Common myeloid progenitor, CD34-positive (primary cell): ENCODE measurements at places on chromosomes 7 and 10.

DNA sequence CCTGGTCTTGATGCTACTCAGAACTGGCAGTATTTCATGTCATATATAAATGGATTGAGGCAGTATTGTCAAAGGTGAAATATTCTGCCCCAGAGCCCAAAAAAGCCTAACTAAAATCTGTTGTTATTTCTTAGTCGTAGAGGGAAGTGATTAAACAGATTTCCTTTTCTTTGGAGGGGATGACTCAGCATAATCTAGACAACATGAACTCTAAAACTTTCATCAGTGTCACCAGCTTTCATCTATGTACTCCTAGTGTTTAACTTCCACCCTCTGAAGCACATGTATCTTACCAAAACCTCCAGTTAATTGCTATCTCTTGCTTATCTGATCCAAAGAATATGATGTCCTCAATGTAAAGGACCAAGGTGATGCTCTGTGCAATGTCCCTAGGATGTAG lies 97.1 kb upstream of the ARID5B start:
- peak; percentile 62 for DNase-seq

DNA sequence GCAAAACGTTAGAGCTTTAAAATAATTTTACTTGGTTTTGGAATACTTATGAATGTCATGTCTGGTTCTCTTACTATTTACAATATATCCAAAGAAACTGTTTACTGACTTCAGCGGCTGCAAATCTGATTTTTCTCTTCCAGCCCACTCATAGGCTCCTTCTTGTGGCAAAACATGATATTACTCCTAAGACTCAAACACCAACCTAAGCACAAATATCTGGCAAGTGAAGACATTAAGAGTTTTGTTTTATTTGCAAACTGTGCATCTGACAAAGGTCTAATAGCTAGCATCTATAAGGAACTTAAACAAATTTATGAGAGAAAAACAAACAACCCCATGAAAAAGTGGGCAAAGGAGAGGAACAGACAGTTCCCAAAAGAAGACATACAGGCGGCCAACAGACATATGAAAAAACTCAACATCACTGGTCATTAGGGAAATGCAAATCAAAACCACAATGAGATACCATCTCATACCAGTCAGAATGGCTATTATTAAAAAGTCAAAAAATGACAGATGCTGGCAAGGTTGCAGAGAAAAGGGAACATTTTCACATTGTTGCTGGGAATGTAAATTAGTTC lies 20.3 kb upstream of the GJC3 start:
- peak; percentile 59 for DNase-seq

DNA sequence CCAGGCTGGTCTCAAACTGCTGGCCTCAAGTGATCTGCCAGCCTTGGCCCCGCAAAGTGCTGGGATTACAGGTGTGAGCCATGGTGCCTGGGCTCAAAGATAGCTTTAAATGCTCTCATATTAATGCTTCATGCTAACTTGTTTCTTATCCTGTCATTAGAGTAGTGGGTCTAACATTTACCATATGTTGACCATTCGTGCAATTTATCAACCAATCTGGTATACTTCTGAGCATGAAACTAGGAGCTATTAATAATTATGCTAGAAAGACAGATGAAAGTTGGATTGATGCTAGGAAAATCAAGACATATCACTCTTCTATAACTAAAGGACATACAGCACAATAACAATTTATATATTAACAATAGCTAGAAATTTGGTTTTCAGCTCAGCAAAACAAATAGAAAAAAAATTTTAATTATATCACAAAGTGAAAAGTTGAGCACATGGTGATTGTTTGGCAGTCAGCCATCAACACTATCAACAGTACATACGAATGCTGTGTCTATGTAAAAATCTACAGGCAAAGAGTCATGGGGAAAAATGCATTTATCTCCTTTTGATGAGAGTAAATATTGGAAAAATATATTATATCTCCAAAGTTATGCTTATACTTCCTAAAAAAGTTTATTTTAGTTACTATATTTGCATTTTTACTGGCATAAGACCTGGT lies 112.1 kb upstream of the ABCB5 start:
- DNase-seq, result peak; percentile 41

DNA sequence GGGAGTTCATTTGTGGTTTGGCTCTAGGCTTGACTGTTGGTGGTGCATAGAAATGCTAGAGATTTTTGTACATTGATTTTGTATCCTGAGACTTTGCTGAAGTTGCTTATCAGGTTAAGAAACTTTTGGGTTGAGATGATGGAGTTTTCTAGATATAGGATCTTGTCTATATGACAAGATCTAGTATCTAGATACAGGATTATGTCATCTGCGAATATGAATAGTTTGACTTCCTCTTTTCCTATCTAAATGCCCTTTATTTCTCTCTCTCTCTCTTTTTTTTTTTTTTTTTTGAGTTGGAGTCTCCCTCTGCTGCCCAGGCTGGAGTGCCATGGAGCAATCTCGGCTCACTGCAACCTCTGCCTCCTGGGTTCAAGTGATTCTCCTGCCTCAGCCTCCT lies 62.9 kb downstream of the MGAM2 start:
- DNase-seq, result no peak

DNA sequence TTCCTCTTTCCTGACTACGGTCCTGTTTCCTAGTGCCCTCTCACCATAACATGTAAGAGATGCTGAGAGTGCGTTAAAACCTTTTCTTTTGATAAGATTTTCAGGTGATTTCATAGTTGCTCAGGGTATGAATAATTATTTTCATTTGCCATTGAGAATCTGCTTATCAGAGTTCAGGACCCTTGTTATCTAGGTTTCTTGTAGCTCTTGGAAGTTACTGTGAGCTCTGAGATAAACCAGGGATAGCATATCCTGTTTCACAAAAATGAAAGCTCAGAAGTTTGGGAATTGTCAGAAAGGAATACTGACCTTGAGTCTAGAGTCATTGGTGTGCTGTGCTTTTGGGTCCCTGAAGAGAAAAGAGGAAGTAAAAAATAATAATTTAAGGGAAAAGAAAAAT lies 76.8 kb upstream of the PRKG1 start:
- DNase-seq, result no peak

DNA sequence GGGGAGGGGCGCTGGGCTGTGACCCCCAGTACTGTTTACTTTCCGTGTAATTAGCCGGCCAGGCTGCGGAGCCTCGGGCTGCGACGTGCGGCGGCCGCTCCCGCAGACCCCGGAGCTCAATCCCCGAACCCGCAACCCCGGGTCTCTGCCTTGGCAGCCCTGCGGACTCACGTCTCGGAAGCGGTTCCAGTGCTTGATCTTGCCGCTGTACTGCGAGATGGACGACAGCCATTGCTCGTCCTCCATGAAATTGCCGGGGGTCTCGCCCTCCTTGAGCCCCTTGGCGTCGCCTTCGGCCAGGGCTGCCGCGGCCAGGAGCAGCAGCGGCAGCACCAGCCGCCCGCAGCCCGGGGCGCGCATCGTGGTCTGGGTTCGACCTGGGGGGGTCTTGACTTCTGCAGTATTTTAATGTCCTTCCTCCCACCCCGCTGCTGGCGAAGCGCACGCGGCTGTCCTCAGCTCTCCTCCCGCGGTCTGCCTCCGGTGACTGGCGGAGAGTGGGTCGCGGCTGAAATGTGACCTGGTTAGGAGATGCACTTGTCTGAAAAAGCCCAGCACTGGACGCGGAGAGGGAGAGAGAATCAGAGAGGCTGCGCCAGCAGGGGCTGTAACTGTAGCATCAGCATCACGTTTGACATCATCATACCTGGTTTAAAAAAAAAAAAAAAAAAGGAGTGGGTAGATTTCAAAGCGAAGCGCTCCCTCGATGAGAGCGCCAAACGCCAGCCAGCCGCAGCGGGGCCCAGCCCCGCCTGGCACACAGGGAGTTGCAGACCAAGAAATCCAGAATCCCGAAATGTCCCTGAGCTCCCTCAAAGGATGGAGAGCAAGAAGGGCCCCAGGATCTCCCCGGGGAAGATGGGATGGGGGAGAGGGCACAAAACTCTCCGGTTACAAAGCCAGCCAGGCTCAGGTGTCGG lies at the start of gene SPOCK2:
TSS of gene SPOCK2 (minus strand) at position 583 of the 920 bp plus-strand sequence. CDS start at position 360, 223 bp downstream.
- no peak for DNase-seq

GRCh38 chr7:99359465-99360154 lies 14.9 kb upstream of the ARPC1B start:
- no peak for DNase-seq

DNA sequence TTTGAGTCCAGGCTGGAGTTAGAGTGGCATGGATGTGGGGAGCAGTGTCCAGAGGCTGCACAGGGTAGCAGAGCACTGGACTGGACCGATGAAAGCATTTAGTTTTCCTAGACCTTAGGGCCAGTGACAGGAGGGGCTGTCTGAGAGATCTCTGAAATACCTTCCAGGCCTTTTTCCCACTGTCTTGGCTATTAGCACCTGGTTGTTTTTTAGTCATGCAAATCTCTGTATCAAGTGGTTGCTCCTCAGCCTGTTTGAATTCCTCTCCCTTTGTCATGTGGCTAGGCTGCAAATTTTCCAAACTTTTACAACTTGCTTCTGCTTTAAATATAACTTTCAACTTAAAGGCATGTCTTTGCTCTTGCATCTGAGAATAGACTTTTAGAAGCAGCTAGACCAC lies 504.3 kb upstream of the VSTM2A start:
- DNase-seq, result no peak

GRCh38 chr7:157814931-157815705 lies 478.3 kb downstream of the DNAJB6 start:
- no peak for DNase-seq

DNA sequence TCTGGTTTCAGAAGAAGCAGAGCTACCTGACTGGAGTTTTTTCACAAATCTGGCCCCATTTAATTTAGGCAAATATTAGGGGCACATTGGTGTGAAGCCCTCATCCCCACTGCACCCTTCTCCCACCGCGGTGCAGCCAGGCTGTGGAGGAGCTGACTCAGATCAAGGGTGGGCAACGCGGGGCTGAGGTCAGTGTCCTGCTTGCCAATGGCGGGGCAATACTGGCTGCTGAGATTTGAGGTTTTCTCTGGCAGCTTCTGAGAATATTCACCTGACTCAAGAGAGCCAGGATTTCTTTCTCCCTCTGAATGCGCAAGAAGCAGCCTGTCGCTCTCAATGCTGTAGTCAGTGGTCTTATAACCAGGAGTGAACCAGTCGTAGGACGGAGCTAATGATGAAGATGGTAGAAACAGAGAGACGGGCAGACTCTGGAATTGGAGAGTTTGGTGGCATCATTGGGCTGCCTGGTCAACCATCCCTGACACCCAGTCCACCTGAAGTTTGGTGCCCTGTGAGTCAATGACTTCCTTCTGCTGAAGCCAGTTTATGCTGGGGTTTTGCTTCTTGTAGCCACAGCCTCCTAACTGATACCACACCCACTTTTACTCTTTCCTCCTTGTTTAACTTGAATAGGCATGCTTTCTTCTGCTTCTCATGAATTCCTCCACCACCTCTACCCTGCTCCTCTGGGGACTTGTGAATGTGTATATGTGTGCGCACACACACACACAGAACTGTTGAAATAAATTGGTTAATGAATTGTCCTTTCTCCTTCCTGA lies 123.7 kb upstream of the CTBP2 start:
- DNase-seq, result no peak

- no peak for DNase-seq
Measured at GRCh38 chr7:27080844-27081436, 14.9 kb downstream of the HOXA1 start.

GRCh38 chr7:34320926-34321661 lies 336.9 kb upstream of the NPSR1 start:
- peak; percentile 64 for DNase-seq

- no peak for DNase-seq
Measured at GRCh38 chr7:123993996-123994395, 38.9 kb downstream of the TMEM229A start.

GRCh38 chr7:142943706-142944268 lies 4.5 kb downstream of the LLCFC1 start:
- no peak for DNase-seq

DNA sequence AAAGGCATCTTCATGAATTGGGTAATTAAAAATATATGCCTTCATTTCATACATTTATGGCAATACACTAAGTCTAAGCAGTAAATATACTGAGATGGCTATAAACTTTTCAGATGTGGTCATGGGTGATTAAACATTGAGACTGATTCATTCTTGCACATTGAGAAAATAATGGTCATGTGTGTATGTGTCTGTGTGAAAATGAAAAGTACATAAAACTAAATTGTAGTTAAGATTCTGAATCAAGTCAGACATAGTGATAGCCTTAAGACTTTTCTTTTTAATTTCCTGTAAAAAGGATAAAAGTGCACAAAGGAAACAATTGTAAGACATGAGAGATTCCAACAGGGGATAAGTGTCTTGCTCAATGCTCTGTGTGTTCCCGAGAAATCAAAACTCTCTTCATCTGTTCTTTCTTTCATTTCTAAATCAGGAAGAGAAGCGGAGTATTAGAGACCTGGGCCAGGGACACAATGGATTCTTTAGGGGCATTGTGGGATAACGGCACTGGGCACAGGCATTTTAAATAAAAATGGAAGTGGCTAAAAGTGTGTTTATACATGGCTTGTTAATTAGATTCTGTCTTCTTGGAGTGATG lies 69.8 kb upstream of the AGR3 start:
- DNase-seq, result no peak

DNA sequence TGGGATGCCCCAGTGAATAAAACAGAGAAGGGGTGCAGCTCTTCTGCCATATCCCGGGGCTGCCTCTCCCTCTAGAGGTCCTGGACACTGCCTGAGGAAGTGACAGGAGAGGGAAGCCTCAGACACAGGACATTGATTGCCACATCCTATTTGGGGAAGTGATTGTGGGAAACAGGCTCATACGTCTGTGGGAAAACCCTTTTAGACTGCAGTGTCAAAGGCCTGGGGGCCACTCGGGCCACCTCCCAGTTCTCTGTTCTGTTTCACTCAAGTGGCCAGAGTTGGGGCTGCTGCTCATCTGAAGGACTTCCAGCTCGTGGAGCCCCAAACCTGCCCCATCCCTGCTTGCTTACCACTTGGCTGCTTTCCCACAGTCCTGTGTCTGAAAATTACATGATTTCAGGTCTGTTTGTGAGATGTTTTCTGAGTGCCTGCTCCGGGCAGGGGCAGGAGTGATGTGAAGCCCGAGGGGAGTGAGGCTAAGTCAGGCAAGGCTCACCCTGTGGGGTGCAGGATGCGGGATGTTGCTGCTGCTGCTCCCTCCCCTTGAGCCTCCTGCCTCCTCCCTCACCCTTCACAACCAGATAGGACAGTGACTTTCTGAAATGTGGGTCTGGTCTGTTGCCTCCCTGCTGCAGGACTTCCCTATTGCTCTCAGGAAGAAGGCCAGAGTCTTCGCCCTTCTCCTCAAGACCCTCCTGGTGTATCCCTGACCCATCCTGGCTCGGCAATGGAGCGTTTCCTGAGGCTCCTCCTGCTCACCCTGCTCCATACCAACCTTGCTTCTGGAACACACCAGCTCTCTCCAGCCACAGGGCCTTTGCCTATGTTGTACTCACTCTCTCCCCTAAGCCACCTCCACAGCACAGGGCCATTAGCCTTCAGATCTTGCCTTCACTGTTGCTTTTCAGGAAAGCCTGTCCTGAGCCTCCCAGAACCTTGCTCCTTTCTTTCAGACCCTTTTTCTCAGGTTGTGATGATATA lies 58.4 kb downstream of the NEURL1 start:
- DNase-seq, result peak; percentile 27
